ENCODE measurements at places on chromosomes 1 and 21.
A peak's percentile ranks its signal among the peaks of the same experiment; 100 is the strongest.

DNA sequence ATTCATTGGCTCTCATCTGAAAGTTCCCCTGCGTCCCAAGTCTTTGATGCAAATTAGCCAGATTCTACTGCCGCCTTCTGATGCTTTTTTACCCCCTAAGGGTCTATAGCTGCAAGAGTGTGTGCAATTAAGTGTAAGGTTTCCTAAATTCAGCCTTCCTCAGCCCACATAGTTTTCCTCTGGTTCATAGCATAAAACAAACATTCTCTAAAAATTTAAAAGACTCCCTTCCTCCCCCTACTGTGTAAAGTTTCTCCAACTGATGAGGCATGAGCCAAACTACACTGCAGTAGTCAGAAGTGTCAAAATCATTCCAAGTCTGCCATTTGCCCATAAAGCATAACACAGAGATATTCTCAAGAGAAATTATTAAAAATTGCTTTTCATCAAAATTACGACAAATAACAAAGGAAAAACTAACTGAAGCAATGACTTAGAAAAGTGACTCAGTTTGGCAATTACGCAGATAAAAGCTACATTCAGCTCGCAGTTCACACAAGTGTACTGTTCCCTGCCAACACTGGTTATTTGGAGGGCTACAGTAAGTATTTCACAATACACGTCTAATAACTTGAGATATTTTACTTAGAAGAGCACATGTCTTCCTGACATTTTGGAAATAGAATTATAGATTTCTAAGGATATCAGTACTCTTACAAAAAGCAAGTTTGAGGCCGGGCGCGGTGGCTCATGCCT lies 15.4 kb downstream of the KCNH1 start:
- DNase-seq, result no peak

GRCh38 chr1:208159555-208160258 lies 84.5 kb downstream of the PLXNA2 start:
- DNase-seq, result no peak

DNA sequence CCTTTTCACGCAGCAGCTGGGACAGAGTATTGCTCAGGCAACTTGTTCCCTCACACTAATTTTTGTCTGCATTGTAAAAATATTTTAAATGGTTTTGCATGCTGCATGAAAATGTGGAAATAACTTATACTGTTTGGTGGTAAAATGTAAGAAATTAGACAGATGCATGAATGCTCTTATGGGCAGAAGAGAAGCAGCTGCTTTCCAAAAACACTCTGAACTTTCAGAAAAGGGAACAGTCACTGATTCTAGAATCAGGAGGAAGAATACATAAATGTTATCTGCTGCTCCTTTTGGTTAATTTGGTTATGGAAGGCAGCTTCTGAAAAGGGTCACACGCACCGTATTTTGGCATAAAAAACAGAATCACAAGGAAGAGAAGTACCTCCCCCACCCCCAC lies 87.0 kb upstream of the RUNX1 start:
- DNase-seq, result no peak

DNA sequence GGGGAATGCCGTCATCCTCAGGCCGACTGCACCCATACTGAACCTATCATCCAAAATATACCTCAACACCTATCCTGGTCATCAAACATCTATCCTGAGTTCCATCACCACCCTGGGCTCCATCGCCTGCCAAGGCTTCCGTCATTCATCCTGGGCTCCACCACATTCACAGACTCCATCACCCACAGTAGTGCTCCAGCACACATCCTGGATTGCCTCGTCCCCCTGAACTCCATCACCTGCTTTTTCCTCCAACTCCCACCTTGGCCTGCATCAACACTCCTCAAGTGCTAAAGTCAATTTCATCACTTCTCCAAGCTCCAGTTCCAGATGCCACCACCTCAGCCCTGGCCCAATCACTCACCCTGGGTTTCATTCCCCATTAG lies 7.8 kb downstream of the MAP3K6 start:
- DNase-seq, result no peak

DNA sequence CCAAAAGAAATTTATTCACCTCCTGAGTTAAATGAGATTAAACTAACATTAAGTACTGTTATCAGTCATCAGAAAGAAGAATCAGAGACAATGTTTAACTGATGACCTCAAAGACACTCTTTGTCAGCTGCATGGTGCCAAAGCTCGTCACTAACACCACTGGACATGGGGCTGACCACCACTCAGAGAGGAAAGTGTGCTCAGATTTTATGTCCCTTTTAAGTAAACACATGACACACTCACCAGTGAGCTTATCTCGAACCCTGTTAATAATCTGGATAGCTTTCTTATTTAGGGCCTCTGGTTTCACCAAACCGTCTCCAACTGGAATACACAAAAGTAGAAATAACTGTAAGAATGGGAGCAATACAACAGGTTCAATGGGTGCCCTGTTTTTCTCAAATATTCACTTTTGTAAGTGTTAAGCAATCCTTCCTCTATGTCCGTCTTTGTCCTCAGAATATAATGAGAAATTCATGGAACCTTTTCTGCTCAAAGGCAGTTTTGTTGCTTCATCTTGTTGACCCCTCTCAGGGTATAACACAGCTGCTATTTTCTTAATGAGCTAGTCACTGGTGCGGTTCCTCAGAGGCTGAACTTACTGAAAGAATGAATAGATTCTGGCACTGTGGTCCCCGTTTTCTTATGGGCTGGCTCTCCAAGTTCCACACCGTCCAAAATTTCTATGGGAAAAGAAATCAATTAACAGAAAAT lies 9.5 kb upstream of the EXOSC10 start:
- DNase-seq, result no peak

DNA sequence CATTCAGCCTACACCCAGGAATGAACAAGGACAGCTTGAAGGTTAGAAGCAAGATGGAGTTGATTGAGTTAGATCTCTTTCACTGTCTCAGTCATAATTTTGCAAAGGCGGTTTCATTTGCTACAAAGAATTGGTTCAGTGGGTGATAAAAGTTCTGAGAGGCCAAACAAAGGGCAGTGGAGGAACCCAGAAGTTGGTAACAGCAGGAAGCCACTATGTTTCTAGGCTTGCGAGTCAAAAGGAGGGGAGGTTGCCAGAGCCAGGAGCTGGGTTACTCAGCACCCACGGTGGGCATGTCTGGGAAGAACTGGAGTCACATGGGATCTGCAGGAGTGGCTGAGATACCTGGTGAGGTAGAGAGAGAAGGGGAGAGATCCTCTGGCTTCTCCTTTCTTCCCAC lies 64.2 kb upstream of the MRPS6 start:
- DNase-seq, result no peak

GRCh38 chr1:201553496-201554189 lies 14.7 kb downstream of the NAV1 start:
- DNase-seq, result no peak

DNA sequence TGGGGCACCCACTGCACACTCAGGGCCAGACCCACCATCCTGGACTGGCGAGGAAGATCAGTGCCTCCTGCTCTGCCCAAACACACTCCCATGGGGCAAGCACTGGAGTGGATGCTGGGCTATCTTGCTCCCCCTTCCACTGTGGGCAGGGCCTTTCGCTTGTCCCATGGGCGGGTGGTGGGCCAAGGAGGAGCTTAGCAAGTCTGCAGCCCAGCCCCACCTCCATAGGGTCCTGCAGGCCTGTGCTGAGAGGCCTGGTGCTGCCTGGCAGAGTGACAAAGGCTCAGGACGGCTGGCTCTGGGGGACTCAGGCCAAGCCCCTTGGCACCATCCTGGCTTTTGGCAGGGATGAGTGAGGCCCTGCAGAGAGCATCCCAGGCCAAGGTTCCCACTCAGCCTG lies 89.4 kb downstream of the PTPRU start:
- DNase-seq, result no peak

GRCh38 chr1:9198538-9199361 lies 35.8 kb upstream of the H6PD start:
- DNase-seq, result peak; percentile 25

DNA sequence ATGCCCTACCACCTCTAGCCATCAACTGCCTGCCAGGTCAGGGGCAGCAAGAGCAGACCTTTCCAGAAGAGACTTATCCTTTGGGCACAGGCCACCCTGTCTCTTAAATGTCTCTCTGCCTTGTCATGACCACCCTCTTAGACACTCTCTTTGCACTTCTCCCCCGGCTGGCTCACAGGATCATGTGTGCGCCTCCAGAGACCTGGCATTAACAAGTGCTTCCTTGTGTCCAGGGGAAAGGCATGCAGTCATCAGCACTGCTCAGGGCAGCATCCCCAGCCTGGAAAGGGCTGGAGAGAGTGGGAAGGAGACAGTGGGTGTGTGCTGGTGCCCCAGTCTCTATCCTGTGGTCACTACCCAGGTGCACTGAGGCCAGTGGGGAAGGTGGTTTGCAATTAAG lies 85.2 kb upstream of the TLR5 start:
- DNase-seq, result no peak

DNA sequence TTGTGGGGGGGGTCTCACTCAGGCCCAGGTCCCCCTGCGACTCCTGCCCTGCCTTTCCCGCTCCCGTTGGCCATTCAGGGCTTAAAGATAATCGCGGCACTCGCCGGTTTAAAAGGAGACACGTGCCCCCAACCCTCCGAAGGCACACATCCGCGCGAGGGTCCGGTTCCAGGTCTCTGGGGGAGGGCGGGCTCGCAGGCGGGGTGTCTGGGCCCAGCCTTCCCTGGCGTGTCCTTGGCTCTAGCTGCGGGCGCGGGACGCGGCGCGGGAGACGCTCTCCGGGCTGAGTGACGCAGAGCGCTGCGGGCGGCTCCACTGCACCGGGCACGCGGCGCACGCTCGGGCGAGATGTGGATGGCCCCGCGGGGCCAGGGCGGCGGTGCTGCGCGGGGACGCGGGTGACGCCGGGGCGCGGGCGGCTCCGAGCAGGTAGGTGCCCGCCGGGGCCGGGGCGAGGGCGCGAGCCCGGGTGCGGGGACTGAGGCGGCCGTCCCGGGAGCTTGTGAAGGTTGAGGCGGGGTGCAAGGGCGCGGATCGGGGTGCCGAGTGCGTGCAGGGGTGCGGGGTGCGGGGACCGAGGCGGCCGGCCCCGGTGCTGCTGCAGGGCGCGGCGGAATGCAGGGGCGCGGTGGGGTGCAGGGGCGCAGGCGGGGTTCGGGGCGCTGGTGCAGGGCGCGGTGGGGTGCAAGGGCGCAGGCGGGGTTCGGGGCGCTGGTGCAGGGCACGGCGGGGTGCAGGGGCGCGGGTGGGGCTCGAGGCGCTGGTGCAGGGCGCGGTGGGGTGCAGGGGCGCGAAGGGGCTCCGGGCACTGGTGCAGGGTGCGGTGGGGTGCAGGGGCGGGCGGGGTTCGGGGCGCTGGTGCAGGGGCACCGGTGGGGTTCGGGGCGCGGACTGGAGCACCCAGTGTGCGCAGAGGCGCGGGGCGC lies 3.3 kb upstream of the TRPM2 start:
- DNase-seq, result no peak

- no peak for DNase-seq
Measured at GRCh38 chr21:43602266-43603232, 56.7 kb downstream of the HSF2BP start.
